ENCODE measurements at places on chromosomes 11 and 22. TPM values are rescaled to one million over a fixed set of nuclear protein-coding genes. Genes with fewer than 3 reads are reported as not detected.

Gene CARS1
- polyA plus RNA-seq = 26.9 TPM

Gene ASPHD2
- 1.3 TPM for polyA plus RNA-seq

Gene OVOL1
- polyA plus RNA-seq = 1.2 TPM

Gene TTLL8
- not detected for polyA plus RNA-seq

Gene SMC1B
- polyA plus RNA-seq = not detected

Gene DEUP1
- 0.34 TPM for polyA plus RNA-seq

Gene PHOX2A
- not detected for polyA plus RNA-seq

Gene RAB6A
- polyA plus RNA-seq = 101 TPM

Gene BRSK2
- polyA plus RNA-seq = 0.97 TPM

Gene ISX
- not detected for polyA plus RNA-seq

Gene GNAZ
- 2.3 TPM for polyA plus RNA-seq

Gene FAT3
- not detected for polyA plus RNA-seq

Gene RIBC2
- polyA plus RNA-seq = 2.1 TPM

Gene DDI1
- not detected for polyA plus RNA-seq

Gene MAJIN
- polyA plus RNA-seq = not detected

All from muscle of arm (tissue), 14 donors.